ENCODE measurements at places on chromosomes 6 and 20.

DNA sequence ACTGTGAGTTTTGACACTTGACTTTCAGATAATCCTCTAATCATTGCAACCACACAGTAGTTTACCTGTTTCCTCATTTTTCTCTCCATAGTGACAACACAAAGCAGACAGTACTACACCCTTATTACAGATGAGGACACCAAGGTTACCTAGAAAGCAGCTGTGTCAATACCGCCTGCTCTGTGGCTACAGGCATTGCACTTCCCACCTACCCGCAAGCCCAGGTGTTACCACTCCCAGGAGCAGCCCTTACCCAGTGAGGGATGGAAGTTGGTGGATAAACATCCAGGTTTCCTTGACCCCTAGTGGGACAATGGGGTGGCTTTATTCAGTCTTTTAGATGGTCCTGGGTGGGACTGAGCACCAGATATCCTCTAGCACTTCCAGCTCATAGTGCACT, 503.6 kb downstream of the PTPRT start:
- no peak for DNase-seq

- DNase-seq: no peak
Measured at GRCh38 chr20:49785852-49786175, 26.8 kb upstream of the SLC9A8 start.

- no peak for DNase-seq
Measured at GRCh38 chr6:129795261-129795660, 65.9 kb downstream of the TMEM244 start.

- DNase-seq: no peak
Measured at GRCh38 chr6:153023977-153024708, 21.6 kb upstream of the MTRF1L start.

GRCh38 chr6:114471450-114471849, 128.6 kb upstream of the HS3ST5 start:
- DNase-seq: no peak

GRCh38 chr6:30135757-30136156, at the start of gene TRIM40:
TRIM40 (plus strand) TSS chr6:30136140; CDS start chr6:30137037, 897 bp downstream.
- DNase-seq: no peak

GRCh38 chr6:33621711-33622388, 728 bp downstream of the ITPR3 start:
- no peak for DNase-seq

DNA sequence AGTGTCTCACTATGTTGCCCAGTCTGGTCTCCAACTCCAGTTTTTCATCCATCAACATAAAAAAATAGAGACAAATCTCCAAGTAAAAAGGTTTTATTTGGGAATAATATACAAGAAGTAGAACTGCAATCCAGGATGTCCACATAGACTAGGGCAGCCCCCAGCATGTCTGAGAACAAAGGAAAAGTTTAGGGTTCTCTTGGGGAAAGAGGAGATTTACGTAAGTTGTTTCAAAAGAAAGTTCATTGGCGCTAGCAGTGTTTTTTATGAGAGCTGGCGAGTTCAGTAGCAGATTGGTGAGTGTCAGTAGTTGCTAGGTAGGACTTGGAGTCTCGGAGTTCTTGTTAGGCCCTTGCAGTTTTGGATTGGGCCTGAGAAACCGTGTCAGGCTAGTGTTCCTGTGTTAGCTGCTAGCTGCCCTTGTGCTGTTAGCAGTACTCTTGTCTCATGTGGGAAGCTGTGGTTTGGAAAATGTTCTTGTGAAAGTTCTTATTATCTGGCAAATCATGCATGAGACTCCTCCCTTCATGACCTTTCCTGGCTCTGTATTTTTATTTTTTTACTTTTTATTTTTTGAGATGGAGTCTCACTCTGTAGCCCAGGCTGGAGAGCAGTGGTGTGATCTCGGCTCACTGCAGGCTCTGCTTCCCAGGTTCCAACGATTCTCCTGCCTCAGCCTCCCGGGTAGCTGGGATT, 24.7 kb downstream of the TTLL9 start:
- peak; percentile 47 for DNase-seq

DNA sequence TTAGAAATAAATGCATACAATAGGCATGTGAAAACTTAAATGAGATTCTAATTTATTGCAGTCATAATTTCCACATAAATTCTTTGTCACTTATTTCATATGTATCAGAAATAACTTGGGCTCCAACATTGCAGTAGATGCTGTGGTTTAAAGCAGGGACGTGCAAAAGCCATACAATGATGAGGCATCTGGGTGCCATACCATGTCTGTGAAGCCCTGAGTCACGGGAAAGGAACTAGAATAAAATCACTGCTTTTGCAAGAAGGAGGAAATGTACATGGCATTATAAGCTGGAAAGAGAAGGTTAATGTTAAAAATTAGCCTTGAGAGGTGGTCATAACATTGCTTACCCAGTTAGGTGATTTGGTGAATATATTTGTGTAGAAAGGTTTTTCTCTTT, 180.4 kb downstream of the SASH1 start:
- peak; percentile 74 for DNase-seq

- no peak for DNase-seq
Measured at GRCh38 chr6:166251655-166252054, 56.5 kb downstream of the PRR18 start.

DNA sequence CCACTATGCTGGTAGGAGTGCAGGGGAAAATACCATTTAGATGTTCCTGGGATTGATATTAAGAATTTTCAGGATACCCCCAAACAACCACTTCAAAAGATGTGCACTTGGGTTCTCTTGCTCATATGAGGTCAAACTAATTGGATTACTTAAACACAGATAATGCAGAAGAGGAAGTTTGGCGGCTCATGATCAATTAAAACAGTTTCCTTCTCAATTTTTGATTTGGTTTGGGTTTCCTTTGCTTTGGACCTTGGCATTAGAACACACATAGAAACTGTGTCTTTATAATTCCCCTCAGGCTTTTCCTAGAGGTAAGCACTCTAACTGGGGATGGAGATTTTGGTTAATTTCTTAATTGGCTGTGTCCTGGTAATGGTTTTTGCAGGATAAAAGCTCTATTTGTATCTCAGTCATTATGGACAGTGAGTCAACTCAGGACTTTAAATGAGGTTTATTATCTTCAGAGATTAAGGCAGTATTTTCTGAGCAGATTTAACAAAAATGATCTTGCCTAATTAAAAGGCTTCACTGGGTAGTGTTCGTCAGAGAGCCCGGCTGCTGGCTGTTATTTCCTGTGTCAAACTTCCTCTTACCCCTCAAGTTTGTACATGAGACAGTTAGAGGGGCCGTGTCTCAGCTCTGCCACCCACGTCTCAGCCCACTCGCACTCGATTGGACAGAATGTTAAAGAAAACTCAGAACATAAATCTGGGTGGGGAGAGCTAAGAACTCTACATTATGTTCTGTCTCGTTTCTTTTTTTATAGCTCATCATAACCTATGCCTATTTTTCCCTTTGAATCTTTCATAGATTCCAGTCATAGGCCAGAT, 50.3 kb upstream of the PREP start:
- DNase-seq: no peak

DNA sequence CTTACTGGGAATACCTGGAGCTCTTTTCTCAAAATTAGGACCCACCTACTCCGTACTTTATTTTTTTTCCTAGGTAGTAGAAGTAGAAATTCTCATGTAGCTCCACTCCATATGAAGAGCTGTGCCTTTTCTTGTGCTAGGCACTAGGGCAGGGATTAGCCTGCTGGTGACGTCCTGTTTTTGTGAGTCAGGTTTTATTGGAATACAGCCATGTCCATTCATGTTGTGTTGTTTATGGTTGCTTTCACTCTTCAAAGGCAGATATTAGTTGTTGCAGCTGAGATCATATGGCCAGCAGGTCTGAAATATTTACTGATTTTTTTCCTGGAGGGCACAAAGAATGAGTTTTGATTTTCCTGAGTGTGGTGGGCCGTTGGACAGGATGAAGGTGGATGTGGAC, 20.5 kb downstream of the XRN2 start:
- peak; percentile 61 for DNase-seq

- DNase-seq: no peak
Measured at GRCh38 chr6:42509765-42510164, 54.1 kb upstream of the UBR2 start.
